ENCODE measurements at places on chromosomes 16 and 17. TPM values are rescaled to one million over a fixed set of nuclear protein-coding genes. Genes with fewer than 3 reads are reported as not detected.

The NPIPA7 gene
- polyA plus RNA-seq: 1.0 TPM

The KRTAP4-3 gene
- polyA plus RNA-seq: not detected

The PITPNM3 gene
- polyA plus RNA-seq: not detected

The SLFN11 gene
- polyA plus RNA-seq: 1.8 TPM

- H3K4me3 ChIP-seq: no peak overlapping the region
- no peaks in the 10 kb centered on the region for H3K36me3 ChIP-seq
- no peak for DNase-seq
- H3K4me1 ChIP-seq: no peaks in the 10 kb centered on the region
- no peak overlapping the region for H3K27ac ChIP-seq
Measured at GRCh38 chr17:61475726-61476125, 23.5 kb downstream of the TBX4 start.

- peaks cover 27% of the 10 kb centered on the region for H3K4me1 ChIP-seq
- peaks cover 4% of the 10 kb centered on the region for H3K27me3 ChIP-seq
- H3K36me3 ChIP-seq: no peaks in the 10 kb centered on the region
- peak; percentile 54 for DNase-seq
- H3K27ac ChIP-seq: peak overlapping the region; percentile 89
- peak overlapping the region; percentile 86 for H3K4me3 ChIP-seq
Measured at GRCh38 chr17:45052052-45052772, 780 bp upstream of the DCAKD start.

DNA sequence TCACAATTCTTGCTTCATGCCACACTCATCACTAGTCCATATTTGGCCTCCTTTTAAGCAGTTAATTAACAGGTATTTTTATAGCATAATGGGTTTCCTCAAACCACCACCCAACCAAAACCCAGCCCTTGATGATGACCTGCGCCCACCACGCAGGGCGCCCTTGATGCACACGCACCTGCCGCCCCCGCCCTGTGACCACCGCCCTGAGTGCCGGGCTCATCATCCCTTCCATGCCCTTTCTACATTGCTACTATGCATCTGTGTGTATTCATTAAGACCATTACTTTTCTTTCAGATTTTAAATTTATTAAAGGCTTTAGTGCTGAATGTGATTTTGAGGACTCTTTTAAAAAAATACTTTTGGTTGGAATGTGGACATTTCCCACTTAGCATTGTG, 204.8 kb upstream of the CHMP6 start:
- peaks cover under 1% of the 10 kb centered on the region for H3K36me3 ChIP-seq
- H3K4me1 ChIP-seq: peaks cover 60% of the 10 kb centered on the region
- H3K4me3 ChIP-seq: no peak overlapping the region
- no peaks in the 10 kb centered on the region for H3K27me3 ChIP-seq
- DNase-seq: no peak
- no peak overlapping the region for H3K27ac ChIP-seq

DNA sequence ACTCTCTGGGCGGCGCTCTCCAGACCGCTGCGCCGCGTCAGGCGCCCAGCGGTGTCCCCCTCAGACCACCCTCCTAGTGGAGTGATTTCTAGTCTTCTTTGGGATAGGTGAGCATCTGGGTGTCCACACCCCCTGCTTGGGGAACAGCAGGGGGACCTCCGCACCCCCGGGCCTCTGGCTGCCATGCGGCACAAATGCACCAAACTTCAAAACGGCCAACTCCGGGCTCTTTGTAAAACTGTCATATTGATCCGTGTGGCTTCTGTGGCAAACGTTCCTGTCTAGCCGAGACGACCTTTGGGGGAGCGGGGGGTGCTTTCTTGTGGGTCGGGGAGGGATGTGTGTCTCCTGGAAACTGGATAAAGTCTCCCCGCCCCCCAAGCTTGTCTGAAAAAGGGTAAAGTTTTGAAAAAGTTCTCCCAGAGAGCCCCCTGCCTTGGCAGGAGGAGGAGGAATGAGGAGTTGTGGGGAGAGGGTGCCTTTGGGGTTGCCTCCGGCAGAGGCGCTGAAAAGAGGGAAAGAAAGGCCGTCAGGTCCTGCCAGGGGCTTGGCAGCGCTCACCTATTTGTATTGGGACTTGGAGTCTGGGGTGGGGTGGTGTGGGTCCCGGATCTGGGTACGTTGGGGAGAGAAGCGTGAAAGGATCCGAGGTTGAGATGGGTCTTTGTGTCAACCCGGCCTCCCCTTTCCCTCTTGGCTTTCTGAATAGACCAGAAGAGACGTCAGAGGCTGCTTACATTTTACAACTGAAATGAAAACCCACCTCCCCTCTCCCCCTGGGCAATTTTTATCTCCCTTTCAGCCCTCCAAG, 2.2 kb upstream of the CHD3 start:
- peaks cover 5% of the 10 kb centered on the region for H3K27me3 ChIP-seq
- no peak overlapping the region for H3K4me3 ChIP-seq
- peak; percentile 49 for DNase-seq
- no peak overlapping the region for H3K27ac ChIP-seq
- peaks cover 12% of the 10 kb centered on the region for H3K4me1 ChIP-seq

- no peak overlapping the region for H3K4me3 ChIP-seq
- H3K27me3 ChIP-seq: peaks cover 2% of the 10 kb centered on the region
- H3K4me1 ChIP-seq: peaks cover 6% of the 10 kb centered on the region
- H3K27ac ChIP-seq: no peak overlapping the region
- no peak for DNase-seq
Measured at GRCh38 chr17:15928286-15928785, 16.6 kb upstream of the ADORA2B start.

DNA sequence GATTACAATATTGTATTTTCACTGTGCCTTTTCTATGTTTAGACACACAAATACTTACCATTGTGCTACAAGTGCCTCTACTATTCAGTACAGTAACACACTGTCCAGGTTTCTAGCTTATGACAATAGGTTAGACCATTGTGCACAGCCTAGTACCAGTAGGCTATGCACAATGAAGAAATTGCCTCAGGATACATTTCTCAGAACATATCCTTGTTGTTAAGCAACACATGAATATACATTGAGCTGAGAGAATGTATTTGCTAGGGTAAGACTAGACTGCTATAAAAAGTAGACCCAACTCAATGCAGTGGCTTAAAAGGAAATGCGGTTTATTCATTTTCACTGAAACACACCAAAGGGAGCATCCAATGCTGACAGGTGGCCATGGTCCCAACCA, 285.1 kb downstream of the HS3ST3A1 start:
- DNase-seq: no peak
- no peaks in the 10 kb centered on the region for H3K36me3 ChIP-seq
- no peaks in the 10 kb centered on the region for H3K4me1 ChIP-seq
- H3K27ac ChIP-seq: no peak overlapping the region

GRCh38 chr16:9679213-9679767, 502.9 kb downstream of the GRIN2A start:
- H3K27me3 ChIP-seq: no peaks in the 10 kb centered on the region
- H3K4me1 ChIP-seq: no peaks in the 10 kb centered on the region
- no peak overlapping the region for H3K4me3 ChIP-seq
- H3K36me3 ChIP-seq: peaks cover 5% of the 10 kb centered on the region
- no peak for DNase-seq
- H3K27ac ChIP-seq: no peak overlapping the region

- peak overlapping the region; percentile 58 for H3K4me3 ChIP-seq
- no peak overlapping the region for H3K27ac ChIP-seq
- H3K36me3 ChIP-seq: no peaks in the 10 kb centered on the region
- H3K4me1 ChIP-seq: no peaks in the 10 kb centered on the region
Measured at GRCh38 chr17:7383742-7384488, 3.0 kb downstream of the TNK1 start.

Measured in immature natural killer cell (primary cell).